ENCODE measurements at places on chromosomes 4 and X.

GRCh38 chrX:73838123-73838522 lies 275.1 kb downstream of the CHIC1 start:
- DNase-seq, result no peak

DNA sequence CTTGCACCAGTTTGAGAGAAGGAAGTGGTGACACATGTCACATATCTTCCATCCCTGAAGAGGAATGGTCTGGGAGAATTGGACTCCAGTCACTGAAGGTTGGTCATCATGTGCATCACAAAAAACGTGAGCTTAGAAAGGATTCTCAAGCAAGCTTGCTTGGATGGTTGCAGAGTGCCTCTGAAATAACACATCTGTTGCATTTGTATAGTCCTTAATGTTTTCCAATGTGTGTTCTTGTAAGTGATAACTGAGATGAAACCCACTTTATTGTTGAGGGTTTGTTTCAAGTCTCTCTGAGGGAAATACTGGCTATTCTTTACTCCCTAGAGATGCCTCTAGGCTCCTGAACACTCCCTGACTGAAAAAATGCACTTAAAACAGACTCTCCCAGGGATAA lies 184.5 kb upstream of the MBNL3 start:
- no peak for DNase-seq

DNA sequence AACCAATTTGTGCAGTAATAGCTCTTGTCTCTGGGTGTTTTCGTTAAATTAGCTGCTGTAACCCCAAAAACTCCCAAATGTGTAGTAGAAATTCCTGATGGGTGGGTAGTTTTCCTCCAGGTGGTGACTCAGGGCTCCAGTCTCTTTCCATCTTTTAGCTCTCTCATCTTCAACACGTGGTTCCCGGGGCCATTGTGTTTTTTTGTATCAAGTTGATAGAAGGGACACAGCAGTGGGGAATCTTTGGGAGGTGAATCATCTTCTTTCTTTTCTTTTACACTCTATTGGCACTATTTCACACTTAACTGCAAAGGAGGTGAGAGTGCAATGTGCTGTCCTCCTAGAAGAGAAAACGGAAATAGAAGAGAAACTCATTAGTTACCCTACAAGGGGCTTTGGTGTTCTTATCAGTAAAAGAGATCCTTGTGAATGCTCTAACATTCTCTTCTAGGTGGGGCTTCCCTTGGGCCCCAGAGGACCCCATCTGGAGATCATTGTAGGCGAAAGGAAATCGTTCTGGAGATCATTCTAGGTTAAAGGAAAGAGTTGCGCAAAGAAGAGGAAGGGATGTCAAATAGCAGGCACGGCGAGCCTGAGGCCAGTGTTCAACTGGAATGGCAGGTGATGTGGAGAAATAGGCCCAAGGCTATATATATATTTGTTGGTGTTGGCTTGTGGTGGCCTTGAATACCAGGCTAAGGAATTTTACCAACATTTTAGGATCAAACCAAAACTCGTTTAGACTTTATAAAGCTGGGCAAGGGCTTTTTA lies 68.2 kb upstream of the ACSL1 start:
- no peak for DNase-seq

DNA sequence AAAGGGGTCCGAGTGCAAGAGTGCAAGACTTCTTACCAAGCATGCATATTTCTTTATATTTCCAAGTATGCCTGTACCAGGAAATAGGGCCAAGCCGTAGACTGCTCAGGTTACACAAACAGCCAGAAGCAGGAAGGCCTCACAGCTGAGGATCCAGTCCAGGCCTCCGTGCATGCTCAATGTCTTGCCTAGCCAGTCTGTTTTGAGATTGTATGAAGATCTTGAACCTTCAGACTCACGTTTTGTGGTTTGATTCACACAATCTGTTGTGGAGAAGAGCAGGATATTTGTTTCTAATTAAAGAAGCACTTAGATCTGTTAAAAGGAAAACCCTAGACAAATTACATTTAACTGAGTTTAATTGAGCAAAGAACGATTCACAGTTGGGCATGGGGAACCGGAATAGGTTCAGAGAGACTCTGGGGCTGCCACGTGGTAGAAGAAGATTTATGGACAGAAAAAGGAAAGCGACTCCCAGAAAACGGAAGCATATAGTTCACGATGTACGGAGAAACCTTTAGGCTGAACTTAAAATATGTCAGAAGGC lies 1.2 kb downstream of the MGST2 start:
- no peak for DNase-seq

DNA sequence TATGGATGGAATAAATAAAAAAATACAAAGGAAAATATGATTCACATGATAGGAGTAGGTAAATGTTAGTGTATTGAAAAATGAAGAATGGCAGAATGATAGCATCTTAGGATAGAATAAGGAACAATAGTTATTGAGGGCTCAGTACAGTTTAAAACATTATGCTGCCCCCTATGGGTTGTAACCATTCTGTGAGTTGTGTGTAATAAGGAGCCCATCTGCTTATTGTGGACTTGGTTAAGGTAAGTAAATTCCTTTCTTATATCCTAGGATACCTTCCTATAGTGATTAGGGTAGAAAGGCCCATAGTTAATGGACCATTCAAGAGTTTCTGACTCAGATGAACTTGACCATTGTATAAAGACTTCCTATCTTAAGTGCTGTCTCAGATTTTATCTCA lies 195.8 kb downstream of the PDHA2 start:
- DNase-seq, result no peak

DNA sequence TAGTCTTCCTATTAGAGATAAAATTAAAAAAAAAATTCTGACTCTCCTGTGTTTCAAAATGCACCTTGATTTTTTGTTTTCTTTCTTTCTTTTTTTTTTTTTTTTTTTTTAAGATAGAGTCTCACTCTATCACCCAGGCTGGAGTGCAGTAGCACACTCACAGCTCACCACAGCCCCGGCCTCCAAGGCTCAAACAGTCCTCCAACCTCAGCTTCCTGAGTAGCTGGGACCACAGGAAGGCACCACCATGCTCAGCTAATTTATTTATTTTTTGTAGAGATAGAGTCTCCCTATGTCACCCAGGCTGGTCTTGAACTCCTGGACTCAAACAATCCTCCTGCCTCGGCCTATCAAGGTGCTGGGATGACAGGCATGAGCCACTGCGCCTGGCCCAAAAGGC lies 41.1 kb upstream of the TMEM184C start:
- no peak for DNase-seq

- DNase-seq, result no peak
These were observed 15.1 kb downstream of the XG start for GRCh38 chrX:2766906-2767305.

GRCh38 chr4:22512306-22512705 lies 3.6 kb downstream of the ADGRA3 start:
- DNase-seq, result no peak

- DNase-seq, result no peak
These were observed 49.7 kb downstream of the TLL1 start for GRCh38 chr4:165922747-165923146.

DNA sequence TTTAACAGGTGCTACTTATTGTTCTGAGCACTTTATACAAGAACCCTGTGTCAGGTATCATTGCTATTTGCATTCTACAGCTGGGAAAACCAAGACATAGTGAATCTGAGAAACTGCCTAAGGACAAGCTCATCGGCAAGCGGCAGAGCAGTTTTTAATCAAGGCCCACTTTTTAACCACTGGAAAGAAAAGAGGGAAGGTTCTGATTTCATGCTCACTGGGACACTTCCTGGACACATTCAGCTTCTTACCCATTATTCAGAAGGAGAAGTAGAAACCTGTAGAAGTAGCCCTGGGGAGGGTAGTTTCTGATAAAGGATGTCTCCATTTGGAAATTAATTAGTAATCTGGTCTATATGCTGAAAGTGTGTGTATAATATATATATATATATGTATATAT lies 2.5 kb upstream of the LNX1 start:
- no peak for DNase-seq

DNA sequence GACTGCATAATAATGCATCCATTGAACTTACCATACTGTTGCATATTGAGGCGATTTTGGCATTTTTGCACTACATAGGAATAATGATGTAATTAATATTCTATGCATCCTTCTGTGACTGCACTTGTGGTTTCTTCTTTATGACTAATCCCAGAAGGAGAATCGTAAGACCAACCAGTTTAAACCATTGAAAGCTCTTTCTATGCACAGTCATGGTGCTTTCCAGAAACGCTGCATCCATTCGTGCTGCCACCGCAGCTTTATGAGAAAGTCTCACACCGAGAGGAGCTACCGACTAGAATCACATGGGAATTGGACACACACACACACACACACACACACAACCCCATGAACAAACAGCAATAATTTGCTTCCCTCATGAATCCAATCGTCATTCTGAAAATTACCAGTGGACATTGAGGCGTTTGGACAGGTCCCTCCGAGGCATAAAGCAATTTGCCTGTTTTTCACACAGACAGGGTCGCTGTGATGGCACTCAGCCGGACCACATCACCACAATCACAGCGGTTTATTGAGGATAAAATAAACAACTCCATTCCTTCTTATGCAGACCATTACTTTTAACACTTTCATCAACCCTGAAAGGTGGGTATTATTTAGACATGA lies 64.2 kb downstream of the PACRGL start:
- no peak for DNase-seq

GRCh38 chr4:8465615-8466611 lies 25.3 kb downstream of the TRMT44 start:
- DNase-seq, result no peak

- no peak for DNase-seq
These were observed 71.0 kb downstream of the PRRG1 start for GRCh38 chrX:37420185-37420584.

DNA sequence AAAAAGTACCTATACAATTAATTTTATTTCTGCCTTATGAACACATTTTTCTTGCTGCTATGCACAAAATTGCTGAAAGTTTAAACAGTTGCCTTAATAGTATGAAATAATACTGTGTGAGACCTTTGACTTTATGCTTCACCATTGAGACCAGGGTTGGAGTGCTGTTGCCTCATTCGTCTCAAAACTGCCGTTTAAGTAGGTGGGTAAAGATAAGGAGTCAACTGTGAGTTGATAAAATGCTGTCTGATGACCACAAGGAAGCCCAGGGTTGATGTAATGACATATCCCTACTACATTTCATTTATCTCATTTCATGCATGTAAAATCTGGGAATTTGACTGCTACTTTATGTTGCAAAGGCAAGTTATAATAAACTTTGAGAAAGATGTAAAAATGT lies 23.4 kb downstream of the STK26 start:
- DNase-seq, result no peak

DNA sequence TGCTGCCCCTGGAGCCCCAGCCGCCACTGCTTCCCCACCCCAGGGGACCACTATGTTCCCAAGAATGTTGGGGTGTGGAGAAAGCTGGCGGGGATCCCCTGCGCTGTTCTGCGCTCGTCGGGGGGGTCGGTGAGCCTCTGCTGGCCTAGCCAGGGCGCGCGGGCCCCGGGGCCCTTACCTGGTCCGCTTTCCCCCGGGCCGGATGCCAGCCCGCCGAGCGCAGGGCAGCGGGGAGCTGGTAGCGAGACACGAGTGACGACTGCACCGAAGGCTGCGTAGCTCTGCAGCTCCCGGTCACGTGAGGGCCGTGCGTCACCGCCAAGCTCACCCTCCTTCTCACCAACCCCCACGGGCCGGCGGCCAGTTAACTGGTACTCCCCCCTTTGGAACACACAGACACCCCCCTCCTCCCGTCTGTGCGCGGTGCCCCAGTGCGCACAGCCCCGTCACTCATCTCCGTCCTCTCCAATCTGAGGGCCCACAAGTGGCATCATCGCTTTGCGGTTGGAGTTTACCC lies at the start of gene BEX1:
Gene BEX1 (minus strand): TSS at position 254 of the 517 bp plus-strand sequence. CDS start 897 bp downstream, outside the sequence.
- DNase-seq, result no peak

DNA sequence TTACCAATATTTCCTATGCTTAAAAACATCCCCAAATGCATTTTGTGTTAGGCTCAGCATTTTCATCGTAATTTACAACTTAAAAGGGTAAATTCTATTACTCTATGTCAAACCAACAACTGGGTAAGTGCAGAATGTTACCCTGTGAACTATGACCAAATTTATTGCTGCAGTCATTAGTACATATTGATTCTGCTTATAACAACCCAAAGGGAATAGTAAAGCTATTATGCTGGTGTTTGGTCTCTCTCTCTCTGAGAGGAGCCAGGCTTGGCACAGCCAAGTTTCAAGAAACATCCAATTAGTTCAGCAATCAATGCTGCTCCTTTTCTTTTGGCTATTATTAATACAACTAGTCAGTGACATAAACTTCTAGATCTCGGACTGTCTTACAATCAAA lies 747.7 kb downstream of the CENPC start:
- no peak for DNase-seq

DNA sequence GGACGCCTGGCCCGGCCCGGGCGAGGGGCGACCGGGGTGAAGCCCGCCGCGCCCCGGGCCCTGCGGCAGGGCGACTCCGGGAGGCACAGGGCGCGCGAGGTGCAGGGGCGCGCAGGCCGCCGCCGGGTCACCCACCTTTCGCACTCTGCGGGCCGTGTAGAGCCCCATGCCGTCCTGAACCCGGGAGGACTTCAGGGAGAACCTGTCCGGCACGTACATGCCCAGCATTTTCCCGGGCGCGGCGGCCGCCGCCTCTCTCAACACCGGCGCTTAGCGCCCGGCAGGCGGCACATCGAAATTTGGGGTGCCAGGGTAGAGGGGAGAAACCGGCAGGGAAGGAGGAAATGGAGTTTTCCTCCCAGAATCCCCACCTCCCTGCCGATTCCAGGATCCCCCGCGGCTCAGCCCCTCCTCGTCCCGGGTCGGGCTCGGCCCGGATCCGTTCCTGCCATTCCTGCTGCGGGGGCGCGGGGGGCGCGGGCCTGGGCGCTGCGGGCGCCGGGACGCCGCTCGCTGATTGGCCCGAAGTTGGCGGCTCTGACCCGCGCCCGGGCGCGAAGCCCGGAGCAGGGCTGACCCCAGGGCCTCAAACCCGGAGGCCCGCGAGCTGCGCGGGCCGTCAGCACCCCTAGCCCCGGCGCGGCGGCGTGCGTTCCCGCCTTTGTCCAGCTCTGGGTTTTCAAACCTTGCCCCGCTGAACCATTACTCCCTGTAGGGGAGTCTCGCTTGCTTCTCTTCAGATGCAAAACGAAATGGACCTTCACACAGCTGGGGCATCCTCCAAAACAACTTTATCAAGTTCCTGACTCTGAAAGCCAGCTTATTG lies at the start of gene PRDM5:
Gene PRDM5 (minus strand): TSS at position 346 of the 826 bp plus-strand sequence. CDS start 118 bp downstream, at position 228.
- peak; percentile 17 for DNase-seq

DNA sequence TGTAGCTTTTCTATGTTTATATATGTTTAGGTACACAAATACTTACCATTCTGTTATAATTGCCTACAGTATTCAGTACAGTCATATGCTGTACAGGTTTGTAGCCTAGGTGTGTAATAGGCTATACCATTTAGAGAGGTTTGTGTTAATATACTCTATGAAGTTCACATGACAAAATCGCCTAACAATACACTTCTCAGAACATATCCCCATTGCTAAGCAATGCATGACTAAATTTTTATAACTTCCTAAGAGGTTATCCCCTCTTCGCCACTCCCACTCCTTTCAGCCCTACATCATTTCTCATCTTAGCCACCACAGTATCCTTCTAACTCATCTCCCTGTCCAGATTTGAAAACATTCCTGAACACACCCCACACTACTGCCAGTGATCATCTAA lies 83.7 kb upstream of the ZCCHC13 start:
- no peak for DNase-seq

- no peak for DNase-seq
These were observed 13.7 kb upstream of the DTHD1 start for GRCh38 chr4:36267486-36268268.
